ENCODE measurements at places on chromosomes 2 and 18.

DNA sequence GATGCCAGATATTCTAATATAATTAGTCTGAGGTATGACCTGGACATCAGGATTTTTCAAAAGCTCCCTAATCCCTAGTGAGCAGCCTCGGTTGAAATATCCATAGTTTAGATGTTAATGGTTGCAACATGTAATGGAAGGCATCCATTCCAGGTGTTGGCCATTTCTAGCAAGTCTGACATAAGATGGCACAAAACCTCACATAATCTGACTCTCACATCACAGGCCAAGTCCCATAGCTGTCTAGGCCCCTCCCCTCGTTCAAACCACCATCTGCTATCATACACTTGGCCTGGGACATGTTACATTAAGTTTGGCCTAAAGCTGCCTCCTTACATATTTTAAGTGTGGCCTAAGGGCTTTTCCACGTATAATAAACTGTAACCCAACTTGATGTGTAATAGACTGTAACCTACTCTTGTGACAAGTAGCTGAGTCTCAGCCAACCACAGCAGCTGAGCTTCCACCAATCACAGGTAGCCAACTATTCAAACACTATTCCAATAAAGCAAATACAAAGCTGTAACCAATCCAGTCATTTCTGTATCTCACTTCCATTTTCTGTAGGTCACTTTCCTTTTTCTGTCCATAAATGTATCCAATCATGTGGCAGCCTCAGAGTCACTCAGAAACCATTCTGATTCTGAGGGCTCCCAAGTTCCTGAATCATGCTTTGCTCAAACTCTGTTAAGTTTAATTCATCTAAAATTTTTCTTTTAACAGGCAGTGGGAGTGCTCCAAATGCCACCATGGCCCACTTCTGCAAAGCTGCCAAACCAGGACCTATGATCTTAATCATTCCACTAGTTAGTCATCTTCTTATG, 59.4 kb downstream of the ADD2 start:
- no peak for DNase-seq

DNA sequence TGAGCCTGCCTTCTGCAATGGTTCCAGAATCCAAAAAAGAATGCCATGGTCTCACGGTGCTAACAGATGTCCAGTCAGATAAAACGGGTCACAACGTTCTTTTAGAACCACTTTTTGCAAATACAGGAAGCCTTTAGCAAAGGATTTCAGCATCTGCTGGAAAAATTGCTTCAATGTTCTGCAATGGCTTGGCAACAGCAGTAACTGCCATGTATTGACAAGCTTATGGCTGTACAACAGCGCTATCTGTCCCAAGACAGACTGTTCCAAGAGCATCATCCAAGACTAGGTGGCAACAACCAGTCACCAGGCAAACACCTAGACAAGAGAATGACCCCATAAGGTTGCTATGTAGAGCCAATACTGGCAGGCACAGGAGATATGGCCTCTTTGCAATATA, 37.6 kb upstream of the RIOK3 start:
- no peak for DNase-seq

GRCh38 chr2:215693999-215694580, 258.2 kb upstream of the FN1 start:
- no peak for DNase-seq

- no peak for DNase-seq
These were observed 106.7 kb upstream of the PELI1 start for GRCh38 chr2:64250751-64251423.

GRCh38 chr2:210568108-210568507, 11.7 kb downstream of the CPS1 start:
- DNase-seq = no peak

DNA sequence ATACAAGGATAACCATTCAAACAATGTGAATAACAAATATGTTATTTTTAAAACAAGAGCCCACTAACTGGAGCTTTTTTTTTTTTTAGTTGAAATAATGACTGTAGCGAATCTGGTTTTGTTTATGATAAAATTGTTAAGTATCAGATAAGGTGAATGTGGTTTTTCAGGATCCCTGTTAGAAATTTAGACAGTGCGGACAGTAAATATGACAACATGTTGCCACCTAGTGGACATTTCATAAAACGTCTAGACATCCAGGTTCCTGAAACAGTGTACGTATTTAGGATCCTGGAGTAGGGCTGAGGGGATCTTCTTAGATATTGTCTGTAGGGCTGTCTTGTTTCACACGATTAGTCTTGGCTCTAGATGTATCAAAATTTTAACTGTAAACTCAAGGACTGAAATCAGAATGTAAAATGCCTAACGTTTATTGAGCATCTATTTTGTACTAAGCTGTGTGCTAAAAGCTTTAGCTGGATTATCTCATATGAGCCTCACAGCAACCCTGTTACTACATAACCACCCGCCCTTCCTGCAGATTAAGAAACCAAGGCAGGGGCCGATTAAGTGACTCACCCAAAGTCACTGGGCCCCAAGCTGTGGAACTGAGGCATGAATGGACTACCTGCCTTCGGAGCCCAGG, 23.9 kb upstream of the CCDC68 start:
- no peak for DNase-seq

- no peak for DNase-seq
These were observed 63.2 kb downstream of the MOGAT1 start for GRCh38 chr2:222734703-222735014.

Measured in activated T-cell treated with anti-CD3 and anti-CD28 coated beads for 1 hour (primary cell).